ENCODE measurements at places on chromosomes 2 and 18.

GRCh38 chr2:171531291-171531690, 9.0 kb downstream of the CYBRD1 start:
- no peak for DNase-seq

- DNase-seq: no peak
Observed at GRCh38 chr2:101559551-101559950, 84.6 kb upstream of the RFX8 start.

- no peak for DNase-seq
Observed at GRCh38 chr2:37105150-37105549, 20.8 kb downstream of the GPATCH11 start.

DNA sequence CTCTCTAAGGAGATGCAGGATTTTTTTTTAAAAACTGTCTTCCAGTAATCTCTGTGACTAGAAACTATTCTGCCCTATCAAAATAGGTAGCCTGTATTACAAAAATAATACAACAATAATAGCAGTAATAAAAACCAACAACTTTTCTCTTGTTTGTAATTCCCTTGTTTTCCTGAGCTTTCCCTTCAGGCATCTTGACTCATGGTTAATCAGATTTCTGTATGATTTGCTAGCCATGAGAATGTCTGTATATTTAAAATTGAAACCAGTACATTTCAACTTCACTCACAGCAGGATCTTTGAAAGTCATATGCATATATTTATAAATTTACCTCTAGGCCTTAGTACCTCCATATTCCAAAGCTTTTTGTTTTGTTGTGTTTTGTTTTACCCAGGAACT, 38.2 kb downstream of the SLC4A10 start:
- DNase-seq: no peak
